ENCODE measurements at places on chromosomes 11 and 22.

DNA sequence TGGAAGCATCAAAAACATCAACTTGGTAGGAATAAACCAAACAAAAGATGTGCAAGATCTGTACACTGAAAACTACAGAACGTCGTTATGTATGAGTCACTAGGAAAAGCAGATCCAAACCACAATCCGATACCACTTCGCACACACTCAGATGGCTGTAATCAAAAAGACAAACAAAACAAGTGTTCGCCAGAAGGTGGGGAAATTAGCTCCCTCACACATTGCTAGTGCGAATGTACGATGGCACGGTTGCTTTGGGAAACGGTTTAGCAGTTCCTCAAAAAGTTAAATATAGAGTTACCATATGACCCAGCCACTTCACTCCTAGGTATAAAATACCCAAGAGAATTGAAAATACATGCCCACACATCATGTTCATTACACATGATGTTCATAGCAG lies 14.8 kb upstream of the CARD10 start:
- no peak for DNase-seq

DNA sequence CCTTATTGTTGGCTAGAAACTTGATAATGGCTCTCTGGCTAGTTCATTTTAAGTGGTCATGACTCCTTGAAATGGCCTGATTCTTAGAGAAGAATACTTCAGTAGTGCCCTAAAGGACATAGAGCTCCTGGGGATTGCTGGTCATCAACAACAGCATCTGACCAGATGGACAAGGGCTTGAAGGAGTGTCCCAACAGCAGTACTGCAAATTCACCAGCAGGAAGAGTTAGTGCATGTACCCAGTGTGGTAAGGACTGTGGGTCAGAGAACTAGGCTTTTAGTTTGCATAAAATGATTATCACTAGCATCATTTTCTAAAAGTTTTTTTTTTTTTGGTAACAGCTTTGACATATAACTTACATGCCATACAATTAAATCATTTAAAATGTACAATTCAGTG lies 39.5 kb upstream of the CUL5 start:
- DNase-seq, result no peak

DNA sequence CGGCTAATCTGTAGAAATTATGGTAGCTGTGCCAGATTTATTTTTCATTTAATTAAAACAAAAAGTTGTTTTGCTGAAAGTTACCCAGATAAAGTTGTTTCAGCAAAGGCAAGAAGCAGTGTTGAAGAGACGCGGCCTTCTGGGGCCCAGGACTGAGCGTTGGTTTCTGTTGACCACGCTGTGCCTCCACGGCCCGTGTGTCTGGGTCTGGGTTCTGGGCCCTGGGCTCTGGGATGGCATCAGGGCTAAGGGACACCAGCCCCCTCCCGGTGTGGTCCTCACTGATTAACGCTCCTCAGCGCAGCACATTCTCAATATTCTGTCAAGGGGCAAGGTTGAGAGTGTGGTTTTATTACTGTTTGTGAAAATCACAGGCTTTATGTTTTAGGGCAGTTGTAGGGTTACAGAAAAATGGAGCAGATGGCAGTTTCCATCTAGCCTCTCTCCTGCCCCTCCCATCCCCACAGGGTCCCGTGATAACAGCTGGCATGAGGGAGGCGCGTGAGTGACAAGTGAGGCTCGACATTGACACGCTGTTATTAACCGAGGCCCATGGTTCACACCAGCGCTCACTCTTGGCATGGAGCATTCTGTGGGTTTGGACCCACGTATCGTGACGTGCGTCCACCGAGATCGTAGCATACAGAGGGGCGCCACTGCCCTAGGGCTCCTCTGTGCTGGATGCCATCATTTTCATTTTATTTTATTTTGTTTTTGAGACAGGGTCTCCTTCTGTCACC lies 1231.4 kb downstream of the BRD1 start:
- DNase-seq, result no peak

DNA sequence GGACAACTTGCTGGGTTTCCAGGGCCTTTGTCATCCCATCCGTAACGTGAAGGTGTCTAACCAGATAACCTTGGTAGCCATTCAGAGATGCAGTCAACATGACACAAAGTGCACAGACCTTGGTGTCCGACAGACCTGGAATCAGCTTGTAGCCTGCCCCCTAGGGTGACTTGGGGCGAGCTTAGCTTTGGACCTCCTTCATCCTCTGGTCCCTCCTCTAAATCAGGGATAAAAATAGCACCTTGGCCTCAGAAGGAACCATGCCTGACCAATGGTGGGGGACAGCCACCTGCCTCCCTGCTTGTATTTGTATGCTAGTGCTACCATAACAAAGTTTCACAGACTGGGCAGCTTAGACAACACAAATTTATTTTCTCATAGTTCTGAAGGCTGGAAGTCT lies 3.7 kb downstream of the SNRPD3 start:
- DNase-seq, result no peak

- no peak for DNase-seq
These were observed 372.4 kb downstream of the NXPE2 start for GRCh38 chr11:115050756-115051155.

- no peak for DNase-seq
These were observed 2.0 kb downstream of the MAP3K11 start for GRCh38 chr11:65611758-65612603.

GRCh38 chr11:93484716-93485115 lies 58.5 kb downstream of the SMCO4 start:
- DNase-seq, result peak; percentile 43

- DNase-seq, result peak; percentile 70
These were observed 43.8 kb upstream of the NECTIN1 start for GRCh38 chr11:119772641-119773415.

DNA sequence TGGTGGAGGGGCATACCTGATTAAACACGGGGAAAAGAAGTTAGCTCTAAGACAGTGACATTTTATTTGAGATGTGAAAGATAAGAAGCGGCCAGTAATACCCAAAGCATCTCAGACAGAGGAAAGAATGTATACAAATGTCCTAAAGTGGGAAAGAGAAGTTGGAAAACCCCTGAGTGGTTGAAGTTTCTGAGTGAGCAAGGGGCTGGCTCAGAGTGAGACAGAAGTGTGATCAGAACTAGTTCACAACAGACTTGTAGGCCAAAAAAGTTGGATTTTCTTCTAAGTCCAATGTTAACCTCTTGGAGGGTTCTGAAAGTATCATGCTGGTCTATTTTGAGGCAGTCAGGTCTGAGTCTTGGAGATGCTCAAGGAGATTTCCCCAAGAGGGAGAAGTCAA lies 608.7 kb downstream of the SOX6 start:
- no peak for DNase-seq

DNA sequence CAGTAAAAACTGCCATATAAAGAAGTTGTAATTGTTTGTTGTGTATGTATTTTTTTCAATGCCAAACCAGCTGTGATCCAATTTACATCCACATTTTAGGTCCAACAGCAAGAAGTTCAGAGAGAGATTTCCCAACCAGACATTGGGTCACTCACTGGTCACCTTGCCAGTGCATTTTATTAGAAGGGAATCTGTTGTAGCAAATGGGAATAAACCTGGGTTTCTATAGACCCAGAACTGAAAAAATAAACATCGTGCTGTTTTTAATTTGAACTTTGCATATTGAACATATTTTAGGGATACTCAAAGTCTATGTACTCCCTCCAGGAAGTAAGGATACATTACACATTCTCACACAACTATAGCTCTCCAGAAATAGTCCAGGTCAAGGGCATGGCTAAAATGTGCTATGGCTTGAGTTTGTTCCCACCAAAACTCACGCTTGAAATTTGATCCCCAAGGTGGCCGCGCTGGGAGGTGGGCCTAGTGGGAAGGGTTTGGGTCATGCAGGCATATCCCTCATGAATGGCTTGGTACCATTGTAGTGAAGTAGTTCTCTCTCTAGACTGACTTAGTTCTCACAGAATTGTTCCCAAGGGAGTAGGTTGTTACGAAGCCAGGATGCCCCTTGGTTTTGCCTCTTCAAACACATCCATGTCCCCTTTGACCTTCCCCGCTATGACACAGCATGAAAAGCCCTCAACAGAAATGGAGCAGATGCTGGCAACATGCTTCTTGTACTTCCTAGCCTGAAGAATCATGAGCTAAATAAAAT lies 90.9 kb downstream of the RRAS2 start:
- DNase-seq, result no peak

DNA sequence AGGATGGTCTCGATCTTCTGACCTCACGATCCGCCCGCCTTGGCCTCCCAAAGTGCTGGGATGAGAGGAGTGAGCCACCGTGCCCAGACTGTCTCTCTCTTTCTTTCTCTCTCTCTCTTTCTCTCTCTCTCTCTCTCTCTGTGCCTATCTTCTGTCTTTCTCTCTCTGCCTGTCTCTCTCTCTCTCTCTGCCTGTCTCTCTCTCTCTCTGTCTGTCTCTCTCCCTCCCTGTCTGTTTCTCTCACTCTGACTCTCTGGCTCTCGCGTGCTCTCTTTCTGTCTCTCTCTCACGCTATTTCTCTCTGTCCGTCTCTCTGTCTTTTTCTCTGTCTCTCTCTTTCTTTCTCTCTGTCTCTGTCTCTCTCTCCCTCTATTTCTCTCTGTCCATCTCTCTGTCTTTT lies 3911.2 kb upstream of the OR11H1 start:
- DNase-seq, result no peak

DNA sequence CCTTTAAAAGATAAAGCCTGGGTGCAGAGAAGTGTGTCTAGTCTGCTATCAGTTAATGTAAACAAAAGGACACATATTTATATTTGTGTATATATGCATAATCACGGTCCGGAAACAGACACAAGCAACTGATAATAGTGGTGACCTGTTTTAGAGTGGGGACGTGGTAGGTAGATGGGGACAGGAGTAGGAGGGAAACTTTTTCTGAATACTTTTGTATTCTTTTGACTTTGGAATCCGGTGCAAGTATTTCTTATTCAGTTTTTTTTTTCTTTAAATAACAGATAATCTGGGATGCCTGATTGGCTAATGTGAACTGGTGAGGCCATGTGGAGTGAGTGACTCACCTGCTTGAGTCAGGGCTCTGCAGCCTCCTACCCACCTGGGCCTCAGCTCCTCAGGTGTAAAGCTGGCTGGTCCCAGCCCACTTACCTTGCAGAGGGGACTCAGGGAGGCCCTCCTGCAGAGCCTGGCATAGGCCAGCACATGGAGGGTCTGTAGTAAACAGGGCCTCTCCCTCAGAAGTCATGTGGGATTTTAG lies 15.3 kb downstream of the MICAL2 start:
- DNase-seq, result no peak

DNA sequence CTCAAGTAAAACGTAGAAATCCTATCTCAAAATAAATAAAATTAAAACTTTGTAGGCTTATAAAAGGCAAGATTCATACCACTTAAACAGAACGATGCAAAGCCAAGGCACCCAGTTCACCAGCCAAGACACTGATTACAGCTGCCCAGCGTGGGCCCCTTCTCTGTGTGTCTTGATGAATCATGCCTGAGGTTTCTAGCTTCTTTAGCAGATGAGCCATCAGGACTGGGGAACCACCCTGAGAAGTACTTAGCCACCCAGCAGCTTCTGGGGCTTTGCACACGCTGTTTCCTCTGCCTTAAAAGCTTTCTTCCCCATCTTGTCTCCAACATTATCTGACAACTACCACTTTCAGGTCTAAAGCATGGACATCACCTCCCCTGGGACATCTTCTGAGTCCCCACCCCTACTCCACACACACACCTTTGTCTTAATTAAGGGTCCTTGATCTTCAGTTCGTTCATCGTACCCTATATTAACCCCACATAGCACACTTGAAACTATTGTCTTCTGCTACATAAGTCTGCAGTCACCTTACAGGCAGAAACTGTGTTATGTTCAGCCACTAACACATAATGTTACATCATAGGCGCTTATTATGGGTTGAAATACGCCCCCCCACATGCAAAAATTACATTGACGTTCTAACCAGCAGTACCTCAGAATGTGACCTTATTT lies 8.7 kb upstream of the LAYN start:
- DNase-seq, result no peak

- peak; percentile 83 for DNase-seq
These were observed at the start of gene ANO3 for GRCh38 chr11:26331911-26332571. ANO3 (plus strand) TSS chr11:26332130; CDS start chr11:26332276, 146 bp downstream.

DNA sequence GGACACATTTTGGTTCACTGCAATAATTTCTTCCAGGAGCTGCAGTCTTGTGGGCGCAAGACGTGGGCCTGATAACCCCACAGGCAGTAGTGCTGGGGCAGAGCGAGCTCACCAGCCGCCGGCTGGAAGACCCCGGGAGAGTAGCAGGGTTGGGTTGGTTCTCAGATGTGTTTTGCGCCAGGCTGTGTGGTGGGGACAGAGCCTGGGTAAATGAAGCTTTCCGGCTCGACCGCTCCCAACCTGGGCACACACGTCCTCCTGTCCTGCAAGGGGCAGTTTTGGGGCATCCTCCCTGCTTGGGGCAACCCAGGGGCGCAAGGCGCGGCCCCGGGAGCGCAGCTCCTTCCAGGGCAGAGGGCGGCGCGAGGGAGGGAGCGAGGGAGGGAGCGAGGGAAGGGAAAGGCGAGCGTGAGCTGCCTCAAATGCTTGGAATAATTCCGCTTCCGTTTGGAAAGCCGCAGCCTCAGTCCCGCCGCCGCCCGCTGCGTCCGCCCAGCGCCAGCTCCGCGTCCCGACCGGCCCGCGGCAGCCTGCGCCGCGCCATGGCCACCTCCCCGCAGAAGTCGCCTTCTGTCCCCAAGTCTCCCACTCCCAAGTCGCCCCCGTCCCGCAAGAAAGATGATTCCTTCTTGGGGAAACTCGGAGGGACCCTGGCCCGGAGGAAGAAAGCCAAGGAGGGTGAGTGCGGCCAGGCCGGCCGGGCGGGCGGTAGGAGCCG lies at the start of gene PARVA:
PARVA (plus strand) TSS at position 466 of the 718 bp plus-strand sequence; CDS start at position 543, 77 bp downstream.
- no peak for DNase-seq

DNA sequence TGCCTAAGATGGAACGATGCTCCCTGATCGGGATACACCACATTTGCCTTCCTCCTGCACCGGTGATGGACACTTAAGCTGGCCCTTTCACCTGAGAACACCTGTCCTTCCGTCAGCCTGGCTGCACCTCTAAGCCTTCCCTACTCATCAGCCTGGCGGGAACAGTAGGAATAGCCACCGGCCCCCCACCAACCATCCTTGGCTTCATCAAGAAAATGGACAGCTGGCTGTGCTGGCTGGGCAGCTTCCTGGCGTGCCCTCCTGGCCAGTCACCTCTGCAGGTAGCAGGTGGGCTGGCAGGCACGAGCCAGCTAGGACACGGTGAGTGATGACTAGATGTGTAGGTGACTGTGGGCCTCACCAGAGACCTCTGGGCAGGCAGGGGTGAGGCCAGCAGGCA lies 142.8 kb downstream of the CTTN start:
- DNase-seq, result no peak
